ENCODE measurements at places on chromosomes 6 and 20.

DNA sequence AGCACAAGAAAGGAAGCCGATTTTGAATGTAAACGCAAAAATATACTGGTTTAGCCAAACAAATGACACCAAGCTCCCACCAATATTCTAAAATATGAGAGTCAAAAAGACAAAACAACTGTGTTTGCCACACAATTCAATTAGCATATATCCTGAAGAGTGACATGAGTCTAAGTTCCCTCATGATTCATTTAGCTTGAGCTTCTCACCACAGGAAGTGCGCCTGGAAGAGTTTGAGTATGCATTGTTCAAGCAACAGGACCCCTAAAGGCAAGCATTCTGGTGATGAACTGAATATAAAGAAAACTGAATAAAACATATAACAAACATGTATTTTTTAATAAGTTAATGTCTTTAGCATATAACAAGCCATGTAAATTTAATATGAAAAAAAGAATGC, 115.2 kb upstream of the RUNX2 start:
- peak; percentile 8 for DNase-seq

- no peak for DNase-seq
These were observed 50.6 kb downstream of the SRC start for GRCh38 chr20:37396416-37397075.

DNA sequence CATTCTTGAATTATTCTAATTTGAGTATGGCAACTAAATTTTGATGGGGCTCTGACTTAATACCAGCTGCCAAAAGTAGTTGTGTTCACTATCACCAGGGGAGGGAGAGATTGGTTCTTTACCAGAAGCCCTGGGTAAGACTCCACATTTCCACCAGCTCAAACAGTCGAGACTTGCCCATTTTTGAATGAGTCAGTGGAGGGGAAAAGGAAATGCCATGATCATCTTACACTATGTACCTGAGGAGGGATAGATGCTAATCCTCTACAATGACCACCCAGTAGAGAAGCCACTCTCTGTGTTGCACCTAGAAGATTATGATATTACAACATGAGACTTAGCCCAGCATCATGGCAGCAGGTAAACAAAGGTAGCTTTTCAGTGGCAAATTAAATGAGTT, 77.0 kb upstream of the SGK1 start:
- no peak for DNase-seq

DNA sequence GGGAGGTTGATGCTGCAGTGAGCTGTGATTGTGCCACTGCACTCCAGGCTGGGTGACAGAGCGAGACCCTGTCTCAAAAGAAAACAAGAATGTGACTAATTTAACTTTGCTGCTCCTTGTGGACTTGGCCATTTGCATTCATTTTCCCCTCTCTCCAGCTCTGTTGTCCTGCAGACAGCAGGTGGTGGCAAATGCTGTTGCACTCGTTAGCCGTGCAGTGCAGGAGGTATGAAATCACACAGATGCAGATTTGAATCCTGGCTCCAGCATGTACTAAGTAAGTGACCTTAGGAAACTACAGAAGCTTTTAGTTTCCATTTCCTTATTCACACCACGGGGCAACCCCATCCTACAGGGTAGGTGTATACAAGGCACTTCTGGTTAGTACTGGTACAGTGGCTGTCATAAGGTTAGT, 9.6 kb upstream of the BEND3 start:
- no peak for DNase-seq

DNA sequence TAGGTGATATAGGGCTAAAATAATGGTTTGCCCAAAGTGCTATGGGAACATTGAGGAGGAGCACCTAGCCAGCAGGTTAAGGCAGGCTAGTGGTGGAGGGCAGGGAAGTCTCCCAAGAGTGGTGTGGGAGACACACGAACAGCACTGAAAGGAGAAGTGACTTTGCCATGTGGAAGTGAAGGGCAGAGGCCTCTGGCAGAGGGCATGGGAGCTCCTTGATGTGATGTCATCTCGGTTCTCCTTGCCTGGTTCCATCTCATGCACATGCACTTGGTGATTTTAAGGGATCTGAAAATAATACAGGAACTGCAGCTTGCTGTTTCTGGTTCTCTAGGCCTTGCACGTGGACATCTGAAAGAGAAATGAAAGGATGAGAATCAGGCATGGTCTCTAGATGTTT, 4.7 kb upstream of the MAP3K4 start:
- no peak for DNase-seq

Data from GDM1 (cell line).